Type B pancreatic cell (in vitro differentiated cells): ENCODE measurements at places on chromosomes 11 and 22.

GRCh38 chr11:116312570-116313391, 460.0 kb downstream of the BUD13 start:
- no peak for DNase-seq

- DNase-seq, result no peak
Measured at GRCh38 chr22:33202455-33202854, 144.3 kb upstream of the SYN3 start.

DNA sequence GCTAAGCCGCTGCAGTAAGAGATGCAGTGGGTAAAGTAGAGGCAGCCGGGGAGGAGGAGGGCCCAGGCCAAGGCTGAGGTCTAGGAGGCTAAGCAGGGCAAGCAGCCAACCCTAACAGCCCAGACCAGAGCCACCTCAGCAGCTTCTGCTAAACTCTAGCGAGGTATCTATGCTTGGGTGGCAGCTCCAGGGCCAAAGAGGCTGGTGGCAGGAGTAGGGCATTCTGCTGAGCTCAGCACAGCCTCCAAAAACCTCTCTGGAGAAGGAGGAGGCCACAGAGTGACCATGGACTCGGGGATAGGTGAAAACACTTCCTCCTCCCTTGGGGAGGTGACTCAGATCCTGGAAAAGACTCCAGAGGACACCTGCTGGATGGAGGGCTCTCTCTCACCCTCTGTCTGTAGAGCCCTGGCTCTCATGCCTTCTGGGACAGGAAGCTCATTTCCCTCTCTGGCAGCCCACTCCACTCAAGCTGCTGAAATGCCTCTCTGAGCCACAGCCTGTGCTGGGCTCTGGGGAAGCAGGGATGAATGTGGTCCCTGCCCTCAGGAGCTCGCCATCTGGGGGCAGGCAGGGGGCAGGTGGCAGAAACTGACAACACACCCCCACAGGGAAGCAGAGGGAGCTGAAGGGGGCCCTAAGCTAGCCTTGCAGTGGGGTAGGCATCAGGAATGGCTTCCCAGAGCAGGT, 16.5 kb upstream of the TPBGL start:
- DNase-seq, result no peak

- no peak for DNase-seq
Measured at GRCh38 chr11:93089474-93090102, 108.2 kb downstream of the SLC36A4 start.

DNA sequence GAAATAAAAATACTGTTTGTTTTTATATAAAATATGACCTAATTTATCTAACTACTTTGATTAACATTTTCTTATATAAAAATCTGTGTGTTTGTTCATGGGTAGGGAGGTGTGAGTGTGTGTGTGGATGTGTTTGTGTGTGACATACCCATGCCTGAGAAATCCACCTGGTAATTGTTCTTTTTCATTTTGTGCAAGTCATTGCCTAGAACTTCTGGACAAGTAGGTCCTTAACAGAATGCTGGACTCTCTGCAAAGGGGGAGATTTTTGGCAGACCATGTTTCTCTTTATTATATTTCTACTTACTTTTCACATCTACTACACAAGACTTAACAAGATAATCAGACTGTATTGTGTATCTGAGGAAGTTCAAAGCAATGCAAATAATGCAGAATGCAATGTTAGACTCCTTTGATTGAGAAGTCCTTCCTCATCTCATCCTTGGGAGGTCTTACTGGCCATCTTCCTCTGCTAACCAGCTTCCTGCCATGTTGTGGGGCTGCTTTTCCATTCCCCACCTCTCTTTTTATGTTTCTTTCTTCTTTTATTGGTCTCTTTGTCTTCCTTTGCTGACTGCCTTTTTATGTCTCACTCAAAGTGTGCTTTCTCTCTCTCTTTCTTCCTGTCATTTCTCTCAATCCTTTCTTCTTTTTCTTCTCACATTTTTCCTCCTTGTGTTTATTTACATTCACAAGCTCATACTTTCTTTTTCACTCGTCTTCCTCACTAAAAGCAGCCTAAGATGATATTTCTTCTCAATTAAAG, 1017.0 kb upstream of the CNTN5 start:
- DNase-seq, result no peak

- no peak for DNase-seq
Measured at GRCh38 chr11:28529046-28529445, 420.9 kb downstream of the METTL15 start.

DNA sequence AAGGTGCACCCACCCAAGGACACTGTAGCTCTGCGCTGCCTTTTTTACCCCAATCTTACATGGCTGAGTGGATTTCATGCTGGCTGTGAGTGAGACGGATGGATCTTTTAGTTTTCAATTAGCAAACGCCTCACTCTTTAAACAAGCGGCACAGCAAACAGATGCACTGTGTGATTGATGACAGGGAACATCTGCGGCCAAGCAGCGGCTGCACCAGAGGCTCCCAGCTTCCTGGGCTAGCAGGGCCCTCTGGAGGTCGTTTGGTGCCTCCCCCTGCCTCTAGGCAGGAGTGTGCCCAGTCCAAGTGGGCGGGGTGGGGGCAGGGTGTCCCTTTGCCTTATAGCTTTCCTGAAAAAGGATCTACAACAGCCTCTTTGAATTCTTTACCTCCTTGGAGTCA, 2.1 kb upstream of the DRD2 start:
- no peak for DNase-seq

- DNase-seq, result no peak
Measured at GRCh38 chr11:115912484-115912945, 408.3 kb upstream of the CADM1 start.

DNA sequence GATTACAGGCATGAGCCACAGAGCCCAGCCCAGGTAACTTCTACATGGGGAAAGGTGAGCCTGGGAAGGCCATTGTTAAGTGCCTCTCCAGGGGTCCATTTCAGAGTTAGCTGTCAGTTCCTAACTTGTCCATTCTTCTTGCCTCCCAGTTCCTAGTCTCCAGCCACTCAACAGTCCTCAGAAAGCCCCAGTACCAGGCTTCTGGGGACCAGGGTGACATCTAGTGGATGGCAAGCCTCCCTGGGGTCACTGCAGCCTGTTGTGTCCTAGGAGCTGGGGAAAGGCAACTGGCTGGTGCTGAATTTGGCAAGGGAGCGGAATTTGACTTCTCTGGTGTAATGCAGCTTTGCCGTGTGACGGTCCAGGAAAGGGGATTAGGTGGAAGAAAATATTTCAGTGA, 2.1 kb downstream of the LGALS12 start:
- no peak for DNase-seq

- no peak for DNase-seq
Measured at GRCh38 chr22:17705951-17706900, 67.7 kb downstream of the BCL2L13 start.

DNA sequence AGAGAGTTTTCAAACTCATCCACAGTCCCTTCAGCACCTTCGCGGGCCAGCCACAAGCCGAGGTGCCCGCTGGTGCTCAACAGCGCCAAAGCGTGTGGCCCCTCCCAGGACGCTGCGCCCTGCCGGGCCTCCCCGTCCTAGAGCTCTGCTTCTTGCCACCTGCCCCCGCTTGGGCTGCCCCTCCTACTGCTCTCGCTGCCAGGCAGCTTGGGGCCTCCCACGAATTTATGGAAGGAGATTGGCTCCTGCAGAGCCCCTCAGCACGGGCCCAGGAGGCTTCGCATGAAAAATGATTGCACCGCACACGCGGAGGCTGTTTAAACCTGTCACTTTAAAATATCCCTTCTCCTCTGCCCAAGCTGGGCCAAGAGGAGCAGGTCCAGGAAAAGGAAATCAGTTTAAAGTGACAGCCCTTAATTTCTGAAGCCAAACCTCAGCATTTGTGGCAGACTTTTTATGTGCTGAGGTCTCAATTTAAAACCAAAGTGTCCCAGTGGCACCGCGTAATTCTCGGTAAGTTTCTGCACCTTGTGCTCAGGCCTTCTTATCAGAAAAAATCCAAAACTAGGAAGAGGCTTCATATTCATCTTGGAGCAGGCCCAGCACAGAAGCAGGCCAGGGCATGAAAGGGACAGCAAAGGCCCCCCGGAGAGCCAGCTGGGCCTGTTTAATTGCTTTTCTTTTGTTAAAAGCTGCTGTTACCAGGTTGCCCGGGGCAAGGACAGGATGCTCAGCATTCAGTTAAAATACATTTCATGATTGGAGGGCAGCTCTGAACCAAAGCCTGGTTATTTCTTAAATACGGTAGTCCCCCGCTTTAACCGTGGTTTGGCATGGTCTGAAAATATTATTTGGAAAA, 303.6 kb downstream of the OPCML start:
- DNase-seq, result no peak

DNA sequence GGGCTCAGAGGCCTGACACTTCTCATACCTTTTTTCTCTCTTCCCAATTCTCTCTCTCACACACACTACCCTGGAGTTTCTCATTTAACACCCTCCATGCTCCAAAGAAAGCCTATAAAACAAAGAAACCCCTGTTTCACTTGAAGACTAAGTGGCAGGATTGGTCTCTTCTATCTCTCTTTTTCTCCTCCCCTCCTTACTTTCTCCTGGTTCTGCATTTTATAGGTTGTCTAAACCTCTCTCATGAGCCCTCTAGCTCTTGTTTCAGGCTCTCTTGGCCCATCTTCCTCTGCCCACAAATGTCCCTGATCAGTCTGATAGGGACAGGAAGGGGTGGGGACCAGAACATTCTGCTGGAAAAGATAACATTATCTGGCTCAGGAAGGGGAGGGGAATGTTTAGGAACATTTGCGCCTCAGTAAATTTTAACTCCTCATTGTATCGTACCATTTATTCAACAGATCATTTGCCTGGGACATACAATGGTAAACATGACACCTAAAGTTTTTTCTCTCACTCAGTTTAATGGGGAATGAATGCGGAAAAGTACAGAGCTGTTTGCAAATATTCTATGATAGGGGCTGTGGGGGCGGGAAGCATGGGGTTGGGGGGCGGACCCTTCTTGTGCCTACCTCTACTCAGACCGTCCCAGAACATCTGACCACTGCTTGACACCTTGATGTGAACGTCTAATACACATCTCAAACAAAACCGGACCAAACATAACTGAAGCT, 10.8 kb downstream of the CRYBA4 start:
- DNase-seq, result no peak

DNA sequence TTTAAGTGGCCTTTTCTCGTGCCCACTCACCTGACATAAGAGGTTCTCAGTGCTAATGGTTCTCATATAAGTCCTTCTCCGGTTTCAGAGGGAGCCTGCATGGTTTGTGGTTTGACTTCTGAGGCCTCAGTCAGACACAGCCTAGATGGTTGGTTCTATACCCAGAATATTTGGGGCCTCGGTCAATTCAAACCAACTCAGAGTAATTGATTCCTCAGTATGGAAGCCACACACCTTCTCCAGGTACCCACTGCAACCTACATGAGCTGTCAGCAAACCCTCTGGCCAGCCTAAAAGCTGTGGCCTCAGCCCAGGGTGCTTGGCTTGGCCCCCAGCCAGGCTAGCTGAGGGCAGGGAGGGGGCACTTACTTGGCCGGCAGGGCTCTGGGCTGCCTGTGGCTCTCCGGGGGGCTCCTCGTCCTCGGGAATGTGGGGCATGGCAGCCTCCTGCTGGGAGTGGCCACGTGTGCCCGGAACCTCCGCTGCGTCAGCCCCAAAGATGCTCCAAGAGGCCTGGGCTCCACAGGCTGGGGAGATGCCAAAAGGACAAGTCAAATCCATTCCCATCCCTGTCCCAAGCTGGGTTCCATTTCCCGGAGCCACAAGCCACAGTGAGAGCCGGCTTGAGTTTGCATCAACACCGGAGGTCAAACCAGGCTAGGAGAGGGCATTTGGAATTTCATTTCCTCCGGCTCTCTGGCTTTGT, 41.7 kb downstream of the IRAG1 start:
- DNase-seq, result no peak

DNA sequence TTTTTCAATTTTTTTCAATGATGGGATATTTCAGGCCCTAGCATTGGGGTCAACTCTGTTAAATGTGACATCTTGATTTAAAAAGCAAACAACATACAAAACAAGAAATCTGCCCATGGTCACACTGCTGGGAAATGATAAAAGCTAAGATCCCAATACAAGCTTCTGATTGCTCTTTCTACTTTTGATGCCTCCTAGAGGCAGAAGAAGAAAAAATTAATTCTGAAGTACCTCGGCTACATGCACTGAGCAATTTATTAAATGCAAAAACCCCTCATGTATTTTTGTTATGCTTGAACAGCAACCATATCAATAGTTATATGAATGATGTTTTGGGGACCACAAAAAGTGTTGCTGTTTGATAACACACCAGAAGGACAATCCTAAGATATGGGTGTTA, 342.1 kb upstream of the NARS2 start:
- no peak for DNase-seq

DNA sequence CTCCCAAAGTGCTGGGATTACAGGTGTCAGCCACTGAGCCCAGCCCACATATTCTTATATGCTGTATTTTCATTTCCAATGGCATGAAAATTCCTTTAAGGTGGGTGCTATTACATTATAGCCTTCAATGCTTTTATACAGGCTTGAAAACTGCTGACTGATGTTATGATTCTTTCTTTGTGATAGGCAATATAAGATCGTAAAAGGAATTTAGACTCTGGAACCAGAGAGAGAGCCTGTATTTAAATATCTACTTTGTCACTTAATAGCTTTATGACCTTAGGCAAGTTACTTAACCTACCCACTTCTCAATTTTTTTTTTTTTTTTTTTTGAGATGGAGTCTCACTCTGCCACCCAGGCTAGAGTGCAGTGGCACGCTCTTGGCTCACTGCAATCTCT, 26.2 kb downstream of the AGBL2 start:
- DNase-seq, result no peak

GRCh38 chr11:71908218-71908617, 20.2 kb downstream of the XNDC1N start:
- no peak for DNase-seq

GRCh38 chr11:43879789-43880639, 617 bp upstream of the ALKBH3 start:
- no peak for DNase-seq

- DNase-seq, result no peak
Measured at GRCh38 chr11:57071829-57072228, 83.1 kb downstream of the OR5AK2 start.

- DNase-seq, result peak; percentile 67
Measured at GRCh38 chr22:49751966-49752597, 75.6 kb downstream of the BRD1 start.

- DNase-seq, result no peak
Measured at GRCh38 chr11:33533386-33534052, 167.1 kb downstream of the C11orf91 start.

DNA sequence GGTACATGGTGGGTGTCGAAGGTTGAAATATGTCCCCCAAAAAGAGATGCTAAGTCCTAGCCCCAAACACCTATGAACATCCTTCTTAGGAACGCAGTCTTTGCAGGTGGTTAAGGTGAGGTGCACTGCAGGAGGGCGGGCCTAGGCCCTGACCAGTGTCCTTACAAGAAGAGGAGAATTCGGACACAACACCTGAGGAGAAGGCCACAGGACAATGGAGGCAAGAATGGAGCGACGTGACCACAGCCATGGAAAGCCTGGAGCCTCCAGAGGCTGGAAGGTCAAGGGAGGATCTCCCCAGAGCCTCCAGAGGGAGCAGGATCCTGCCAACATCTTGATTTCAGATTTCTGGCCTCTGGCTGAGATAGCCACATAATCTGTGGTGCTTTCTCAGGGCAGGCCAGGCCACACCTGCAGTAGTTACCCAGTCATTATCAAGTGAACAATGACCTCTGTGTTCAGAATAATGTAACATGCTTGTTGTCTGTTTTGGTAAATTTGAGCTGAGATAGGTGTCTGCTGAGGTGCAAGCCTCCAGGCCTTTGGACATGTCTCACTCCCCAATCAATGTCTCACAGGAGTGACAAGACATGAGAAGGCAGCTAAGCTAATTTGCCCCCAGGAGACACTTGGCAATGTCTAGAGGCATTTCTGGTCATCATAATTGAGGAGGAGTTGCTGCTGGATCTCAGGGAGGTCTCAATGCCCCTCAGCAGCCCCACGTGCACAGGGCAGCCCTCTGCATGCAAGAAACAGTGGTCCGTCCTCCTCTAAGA, 498.9 kb downstream of the BRD1 start:
- DNase-seq, result peak; percentile 44

- no peak for DNase-seq
Measured at GRCh38 chr11:130243816-130244215, 70.9 kb downstream of the ZBTB44 start.
